GM23248 (cell line): ENCODE measurements at places on chromosomes 7 and 10.

- DNase-seq = peak; percentile 57
Observed at GRCh38 chr10:88735661-88736060, 24.2 kb upstream of the LIPN start.

GRCh38 chr7:66076462-66077329, 1.1 kb downstream of the ASL start:
- DNase-seq = no peak

GRCh38 chr7:52525772-52526341, 509.6 kb upstream of the POM121L12 start:
- no peak for DNase-seq

DNA sequence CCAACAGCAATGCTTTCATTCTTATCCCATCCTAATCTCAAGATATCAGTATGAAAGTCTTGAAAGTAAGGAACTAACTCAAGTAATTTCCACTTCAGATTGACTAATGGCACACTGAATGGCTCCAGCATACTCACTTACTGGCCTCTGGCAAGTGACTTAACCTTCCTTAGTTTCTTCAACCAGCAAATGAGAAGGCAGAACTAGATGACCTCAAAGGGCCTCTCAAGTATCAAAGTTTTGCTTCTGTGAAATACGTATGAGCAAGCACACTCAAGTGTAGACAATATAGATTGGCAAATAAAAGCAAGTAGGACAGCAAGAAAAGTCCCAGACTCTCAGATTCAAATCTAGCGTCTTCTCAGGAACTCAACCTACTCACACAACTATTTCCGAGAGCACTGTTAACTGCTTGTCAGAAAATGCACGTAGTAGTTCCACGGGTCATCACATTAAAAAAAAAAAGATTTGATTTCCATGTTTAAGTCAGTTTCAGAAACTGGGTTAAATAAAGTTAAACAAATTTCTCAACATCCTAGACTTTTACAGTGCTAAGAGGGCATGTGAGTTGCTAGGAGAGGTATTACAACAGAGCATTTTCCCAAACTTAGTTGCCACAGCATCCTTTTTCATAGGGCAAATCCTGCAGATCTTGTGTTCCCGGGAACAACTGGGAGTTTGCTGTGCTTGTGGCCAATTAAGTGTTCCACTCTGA, 276.9 kb upstream of the KLF14 start:
- DNase-seq = peak; percentile 78

- peak; percentile 79 for DNase-seq
Observed at GRCh38 chr7:151276666-151277590, 28.4 kb upstream of the SMARCD3 start.
